ENCODE measurements at places on chromosomes 3 and 15.

DNA sequence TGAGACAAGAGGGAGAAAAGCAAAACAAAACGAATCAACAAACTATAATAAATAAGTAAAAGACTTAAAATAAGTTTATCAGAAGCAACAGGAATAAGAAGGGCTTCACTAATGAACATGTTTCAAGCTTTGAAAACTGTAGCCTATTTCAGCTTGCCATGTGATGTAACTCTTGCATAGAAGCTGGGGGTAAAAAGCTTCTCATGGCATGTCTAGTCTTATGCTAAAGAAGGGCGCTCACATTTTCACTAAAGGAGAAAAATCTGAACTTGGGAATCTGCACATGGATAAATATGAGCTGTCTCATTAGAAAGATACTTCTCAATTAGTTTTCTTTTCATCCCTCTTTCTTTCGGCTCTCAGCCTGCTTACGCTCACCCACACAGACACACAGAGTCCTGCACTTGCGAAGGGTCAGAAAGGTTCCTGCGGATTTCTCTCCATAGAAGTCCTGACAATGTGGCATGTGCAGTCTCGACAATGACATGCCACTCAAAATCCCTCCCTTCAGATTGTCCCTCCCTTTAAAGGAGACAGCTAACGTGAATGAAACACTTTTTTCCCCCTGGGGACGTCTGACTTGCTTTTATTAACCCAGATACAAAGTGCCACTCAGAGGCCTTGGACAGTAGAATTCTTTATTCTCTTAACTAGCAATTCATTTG is 568.9 kb upstream of the NR2F2 start:
- DNase-seq: no peak

GRCh38 chr3:162597226-162597625 is 1100.6 kb downstream of the OTOL1 start:
- DNase-seq: no peak

DNA sequence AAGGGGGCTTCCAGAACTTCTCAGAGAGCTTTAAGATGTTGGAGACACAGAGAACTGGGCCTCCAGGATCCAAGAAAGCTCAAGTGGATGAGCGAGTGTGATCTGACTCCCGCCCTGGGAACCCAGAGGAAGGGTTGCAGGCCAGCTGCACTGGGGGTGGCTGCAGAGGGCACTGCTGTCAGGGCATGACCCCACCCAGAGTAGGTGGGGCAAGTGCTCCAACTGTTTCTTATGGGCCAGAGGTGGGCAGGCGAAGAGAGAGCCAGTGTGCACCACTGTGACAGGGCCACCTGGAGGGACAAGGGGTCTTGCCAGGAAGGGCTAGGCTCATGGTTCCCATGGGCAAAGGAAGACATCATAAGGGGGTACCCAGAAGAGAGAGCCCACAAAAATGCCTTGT is 48.8 kb downstream of the EXOG start:
- no peak for DNase-seq

GRCh38 chr15:25829073-25829472 is 34.1 kb downstream of the ATP10A start:
- no peak for DNase-seq

DNA sequence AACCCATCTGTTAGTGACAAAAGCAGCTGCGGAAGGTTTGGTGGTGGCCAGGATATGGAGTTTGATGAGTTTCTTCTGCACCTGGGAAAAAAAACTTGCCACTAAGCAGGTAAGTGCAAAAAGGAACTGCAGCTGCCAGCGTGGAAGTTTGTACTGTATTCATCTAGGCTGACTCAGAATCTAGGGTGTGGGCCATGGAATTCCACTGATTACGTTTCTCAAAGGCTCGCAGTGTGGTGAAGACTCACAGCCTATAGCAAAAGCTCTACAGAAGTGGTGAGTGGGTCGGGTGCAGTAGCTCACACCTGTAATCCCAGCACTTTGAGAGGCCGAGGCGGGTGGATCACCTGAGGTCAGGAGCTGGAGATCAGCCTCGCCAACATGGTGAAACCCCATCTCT is 334.6 kb upstream of the GRM7 start:
- DNase-seq: no peak

- no peak for DNase-seq
Observed at GRCh38 chr3:30752491-30752890, 142.0 kb downstream of the GADL1 start.

GRCh38 chr15:31262901-31263671 is 63.5 kb upstream of the KLF13 start:
- no peak for DNase-seq

- peak; percentile 57 for DNase-seq
Observed at GRCh38 chr3:67790043-67790442, 135.6 kb upstream of the SUCLG2 start.

GRCh38 chr3:123096126-123096525 is 29.3 kb downstream of the PDIA5 start:
- no peak for DNase-seq

DNA sequence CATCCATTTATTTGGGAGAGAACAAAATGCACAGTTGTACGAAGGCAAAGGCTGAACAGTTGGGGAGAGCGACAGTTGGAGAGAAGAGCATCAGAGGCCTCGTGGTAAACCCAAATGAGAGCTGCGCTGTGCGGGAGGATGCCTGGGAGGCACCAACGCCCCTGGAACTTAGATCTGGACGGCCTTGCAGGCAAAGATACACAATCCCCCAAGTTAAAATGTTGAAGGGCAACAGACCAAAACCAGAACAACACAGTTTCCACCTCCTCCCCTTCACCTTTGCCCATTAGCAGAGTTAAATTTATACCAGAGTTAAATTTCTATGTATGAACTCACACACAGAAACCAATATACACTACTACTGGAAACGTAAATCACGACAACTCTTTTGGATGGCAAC is 339.6 kb downstream of the RORA start:
- no peak for DNase-seq

- DNase-seq: no peak
Observed at GRCh38 chr15:33866101-33866737, 102.1 kb upstream of the CHRM5 start.

GRCh38 chr3:20080956-20081554 is 40.8 kb downstream of the KAT2B start:
- no peak for DNase-seq

DNA sequence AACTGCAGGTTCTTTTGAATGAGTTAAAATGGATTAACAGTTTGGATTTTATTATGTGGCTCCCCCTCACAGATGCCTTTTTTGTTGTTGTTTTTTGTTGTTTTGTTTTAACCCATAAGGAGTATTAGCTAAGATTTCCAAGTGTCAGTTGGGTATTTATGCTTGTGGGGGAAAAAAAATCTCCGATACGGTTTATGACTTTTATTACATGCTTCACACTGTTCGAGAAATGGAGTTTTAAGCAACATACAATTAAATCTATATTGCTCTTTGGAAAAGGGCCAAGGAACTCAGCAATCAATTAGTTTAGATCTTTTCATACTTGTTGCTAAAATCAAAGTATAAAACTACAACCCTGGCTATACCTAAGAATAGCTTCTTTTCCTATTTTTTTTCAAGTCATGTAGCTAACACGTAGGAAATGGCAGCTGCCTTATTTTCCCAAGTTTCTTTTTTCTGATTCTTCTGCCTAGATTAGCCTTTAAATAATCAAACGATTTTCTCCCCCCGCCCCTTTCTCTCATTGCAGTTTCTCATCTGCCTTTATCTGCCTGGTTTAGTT is 16.0 kb downstream of the NR2F2 start:
- no peak for DNase-seq

GRCh38 chr3:64673159-64673715 is 14.6 kb downstream of the ADAMTS9 start:
- DNase-seq: no peak

DNA sequence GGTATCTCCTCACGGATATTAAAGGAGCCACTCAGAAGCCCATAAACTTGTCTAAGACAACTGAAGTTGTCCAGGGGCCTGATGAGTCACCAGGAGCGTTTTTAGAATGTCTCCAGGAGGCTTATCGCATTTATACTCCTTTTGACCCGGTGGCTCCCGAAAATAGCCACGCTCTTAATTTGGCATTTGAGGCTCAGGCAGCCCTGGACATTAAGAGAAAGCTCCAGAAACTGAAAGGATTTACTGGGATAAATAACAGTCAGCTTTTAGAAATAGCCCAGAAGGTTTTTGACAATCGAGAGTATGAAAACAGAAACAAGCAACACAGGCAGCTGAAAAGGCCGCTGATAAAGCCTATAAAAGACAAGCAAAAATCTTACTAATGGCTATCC is 4.1 kb downstream of the DET1 start:
- no peak for DNase-seq

DNA sequence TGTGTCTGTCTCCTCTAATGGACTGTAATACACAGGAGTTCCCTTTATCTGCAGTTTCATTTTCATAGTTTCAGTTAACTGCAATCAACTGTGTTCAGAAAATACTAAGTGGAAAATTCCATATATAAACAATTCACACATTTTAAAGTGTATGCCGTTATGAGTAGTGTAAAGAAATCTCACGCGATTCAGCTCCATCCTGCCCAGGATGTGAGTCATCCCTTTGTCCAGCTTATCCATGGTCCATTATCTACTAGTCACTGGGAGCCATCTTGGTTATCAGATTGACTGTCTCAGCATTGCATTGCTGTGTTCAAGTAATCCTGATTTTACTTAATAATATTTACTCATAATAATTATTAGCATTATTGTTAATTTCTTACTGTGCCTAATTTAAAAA is 14.5 kb downstream of the ZPLD1 start:
- DNase-seq: no peak

- DNase-seq: no peak
Observed at GRCh38 chr3:49900491-49901153, 3.1 kb downstream of the MST1R start.

- no peak for DNase-seq
Observed at GRCh38 chr3:151356794-151357462, 27.6 kb upstream of the P2RY13 start.

GRCh38 chr3:125054062-125054448 is 1.7 kb downstream of the HEG1 start:
- DNase-seq: no peak

DNA sequence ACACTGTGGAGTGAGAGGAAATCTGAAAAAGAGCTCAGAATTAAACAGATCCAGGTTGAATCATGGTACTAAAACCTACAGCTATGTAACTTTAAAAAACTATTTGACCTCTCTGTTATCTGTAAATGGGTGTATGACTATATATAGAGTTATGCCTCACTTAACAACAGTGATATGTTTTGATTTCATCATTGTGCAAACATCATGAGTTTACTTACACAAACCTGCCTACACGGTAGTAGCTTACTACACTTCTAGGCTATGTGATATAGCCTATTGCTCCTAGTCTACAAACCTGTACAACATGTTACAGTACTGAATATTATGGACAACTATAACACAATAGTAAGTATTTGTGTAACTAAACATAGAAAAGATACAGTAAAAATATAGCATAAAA is 191.6 kb upstream of the MEIS2 start:
- no peak for DNase-seq

- DNase-seq: no peak
Observed at GRCh38 chr3:14403619-14404155, 1.3 kb downstream of the SLC6A6 start.

- DNase-seq: no peak
Observed at GRCh38 chr3:14457999-14458398, 55.6 kb downstream of the SLC6A6 start.

DNA sequence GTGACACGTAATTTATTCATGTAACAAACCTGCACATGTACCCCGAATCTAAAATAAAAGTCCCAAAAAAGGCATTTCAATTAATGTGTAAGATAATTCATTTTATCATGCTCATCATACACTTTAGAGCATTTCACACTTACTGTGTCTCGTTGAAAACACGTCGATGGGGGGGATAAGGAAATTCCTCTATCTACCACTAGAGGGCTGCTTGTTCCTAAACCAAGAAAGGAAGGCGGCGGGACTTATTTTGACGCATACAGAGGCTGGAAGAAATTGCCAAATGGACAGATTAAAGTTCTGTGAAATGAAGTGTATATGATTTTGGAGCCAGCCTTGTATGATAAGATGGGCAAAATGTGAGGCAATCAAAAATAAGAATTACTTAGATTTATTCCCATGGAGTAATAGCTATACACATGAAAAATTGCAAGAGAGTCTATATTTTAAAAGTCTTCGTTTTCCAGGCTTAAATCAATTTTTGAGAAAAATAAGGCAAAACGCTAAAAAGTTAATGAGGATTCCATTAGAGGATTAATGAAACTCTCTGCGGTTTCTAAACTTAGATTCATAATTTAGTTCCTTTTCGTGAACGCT is 346.8 kb downstream of the CNTN3 start:
- DNase-seq: peak; percentile 54

DNA sequence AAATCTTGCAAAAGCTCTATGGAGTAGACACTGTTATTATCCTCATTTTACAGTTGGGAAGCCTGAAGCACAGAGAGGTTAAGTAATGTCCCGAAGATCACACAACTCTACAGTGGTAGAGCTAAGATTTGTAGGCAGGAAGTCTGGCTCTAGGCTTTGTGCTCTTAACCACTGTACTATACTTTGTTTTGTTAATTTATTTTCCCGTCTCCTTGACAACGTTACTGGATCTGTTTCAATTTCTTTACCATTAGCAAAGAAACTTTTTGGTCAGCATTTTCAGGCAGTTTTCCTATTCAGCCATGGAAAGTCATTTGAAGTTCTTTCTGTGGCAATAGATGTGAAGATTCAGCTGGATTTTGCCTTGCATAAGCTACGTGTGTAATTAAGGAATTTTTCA is 51.7 kb downstream of the OTOL1 start:
- no peak for DNase-seq

DNA sequence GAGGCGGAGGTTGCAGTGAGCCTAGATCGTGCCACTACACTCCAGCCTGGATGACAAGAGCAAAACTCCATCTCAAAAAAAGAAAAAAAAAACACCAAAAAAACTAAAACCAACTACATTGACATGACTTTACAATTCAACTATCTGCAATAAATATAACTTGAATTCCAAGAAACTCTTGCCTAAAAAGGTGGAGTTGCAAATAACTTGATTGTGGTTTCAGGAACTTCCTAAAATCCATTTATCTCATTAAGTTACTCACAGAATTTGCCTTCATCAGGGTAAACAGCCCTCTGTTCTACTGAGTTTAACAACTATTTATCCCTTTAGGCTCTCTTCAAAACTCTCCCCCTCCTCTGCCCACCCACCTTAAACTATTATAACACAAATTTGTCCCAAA is 2.7 kb upstream of the MAPK6 start:
- DNase-seq: no peak

GRCh38 chr3:128617270-128617556 is 33.4 kb downstream of the RPN1 start:
- no peak for DNase-seq

GRCh38 chr15:87197981-87198380 is 1058.6 kb downstream of the NTRK3 start:
- no peak for DNase-seq

GRCh38 chr15:52112203-52112750 is 298 bp downstream of the BCL2L10 start:
- DNase-seq: no peak

- no peak for DNase-seq
Observed at GRCh38 chr3:16311960-16312451, 47.0 kb downstream of the OXNAD1 start.

GRCh38 chr3:48143992-48144391 is 44.2 kb downstream of the CDC25A start:
- no peak for DNase-seq

GRCh38 chr15:70699890-70700289 is 63.5 kb downstream of the UACA start:
- DNase-seq: no peak

GRCh38 chr3:15313461-15313860 is 18.9 kb downstream of the SH3BP5 start:
- no peak for DNase-seq

GRCh38 chr3:77348244-77348855 is 308.5 kb downstream of the ROBO2 start:
- peak; percentile 42 for DNase-seq

- DNase-seq: no peak
Observed at GRCh38 chr3:69413551-69414207, 27.8 kb upstream of the FRMD4B start.

- DNase-seq: no peak
Observed at GRCh38 chr3:43874290-43874689, 183.6 kb downstream of the ABHD5 start.

Data from NT2/D1 (cell line).